ENCODE measurements at places on chromosomes 11 and 22.

DNA sequence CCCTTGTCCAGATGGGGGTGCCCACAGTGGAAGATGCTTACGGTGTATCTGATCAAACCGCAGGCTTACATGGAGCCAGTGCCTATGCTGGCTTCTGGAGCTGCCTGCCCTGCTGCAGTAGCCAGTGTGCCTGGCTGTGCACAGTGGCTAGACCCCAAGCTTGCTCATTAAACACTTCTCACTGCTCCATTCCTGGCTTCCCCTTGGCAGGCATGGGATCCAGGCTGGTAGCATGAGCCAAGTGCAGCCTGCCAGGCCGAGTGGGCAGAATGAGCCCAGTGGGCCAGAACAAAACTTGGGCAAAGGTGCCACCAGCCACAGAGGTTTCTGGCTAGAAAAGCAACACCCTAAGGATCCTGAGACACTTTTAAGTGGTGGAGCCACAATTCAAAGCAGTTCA is 55.4 kb upstream of the B3GNT6 start:
- peak; percentile 1 for DNase-seq

GRCh38 chr22:44665115-44665514 is 36.9 kb upstream of the PRR5 start:
- no peak for DNase-seq

GRCh38 chr22:47919001-47919441 is 1156.6 kb downstream of the TBC1D22A start:
- no peak for DNase-seq

GRCh38 chr11:131943295-131943694 is 572.9 kb downstream of the NTM start:
- no peak for DNase-seq

DNA sequence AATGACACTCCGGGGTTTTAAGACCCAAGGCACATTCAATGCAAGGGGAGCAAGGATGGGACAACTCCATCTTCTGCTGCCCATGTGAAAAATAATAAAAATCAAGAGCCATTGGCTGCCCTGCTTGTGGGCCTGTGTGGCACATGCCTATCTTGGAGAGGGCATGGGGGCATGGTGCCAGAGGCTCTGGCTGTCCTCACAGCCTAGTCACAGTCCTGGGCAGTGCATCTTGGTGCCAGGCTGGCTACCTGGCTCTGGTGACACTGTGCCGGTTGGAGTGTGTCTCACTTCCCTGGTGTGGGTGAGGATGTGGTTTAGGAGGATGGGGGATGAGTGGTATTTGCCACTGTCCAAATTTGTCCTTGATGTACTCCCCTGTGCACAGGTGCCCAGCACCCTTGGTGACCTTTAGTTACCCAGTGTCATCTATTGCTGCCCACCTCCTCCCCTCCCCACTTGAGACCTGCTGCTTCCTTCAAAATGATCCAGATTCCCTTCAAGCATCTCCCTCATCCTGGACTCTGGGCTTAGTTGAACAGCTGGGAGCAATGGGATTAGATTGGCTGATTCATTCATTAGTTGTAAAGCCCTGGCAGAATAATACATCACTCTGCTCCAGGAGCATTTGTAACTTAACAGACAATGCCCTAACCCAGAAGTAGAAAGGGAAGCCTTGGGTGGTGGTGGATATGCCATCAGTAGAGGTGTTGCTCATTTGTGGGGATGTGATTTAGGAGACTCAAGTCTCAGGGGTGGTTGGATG is 4.6 kb downstream of the TMEM86A start:
- DNase-seq = no peak

DNA sequence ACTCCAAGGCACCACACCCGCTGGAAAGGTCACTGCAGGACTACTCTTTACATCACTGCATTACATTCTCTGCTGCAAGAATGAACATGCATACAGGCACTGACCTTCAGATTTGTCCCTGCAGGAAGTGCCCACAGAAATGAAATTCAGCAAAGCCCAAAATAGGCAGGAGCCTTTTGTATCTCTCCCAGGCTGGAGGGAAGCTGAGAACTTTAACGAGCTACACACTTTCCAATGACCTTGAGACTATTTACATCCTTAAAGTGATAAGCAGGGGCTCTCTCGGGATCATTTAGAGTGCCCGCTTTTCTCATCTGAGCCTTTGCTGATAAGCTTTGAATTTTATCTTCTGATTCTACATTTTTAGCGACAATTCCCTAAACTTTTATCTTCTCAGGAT is 12.5 kb downstream of the FEZ1 start:
- no peak for DNase-seq

All from nucleus accumbens (tissue), 56 donors.